AG09319 (cell line): ENCODE measurements at places on chromosomes 5 and 9.

DNA sequence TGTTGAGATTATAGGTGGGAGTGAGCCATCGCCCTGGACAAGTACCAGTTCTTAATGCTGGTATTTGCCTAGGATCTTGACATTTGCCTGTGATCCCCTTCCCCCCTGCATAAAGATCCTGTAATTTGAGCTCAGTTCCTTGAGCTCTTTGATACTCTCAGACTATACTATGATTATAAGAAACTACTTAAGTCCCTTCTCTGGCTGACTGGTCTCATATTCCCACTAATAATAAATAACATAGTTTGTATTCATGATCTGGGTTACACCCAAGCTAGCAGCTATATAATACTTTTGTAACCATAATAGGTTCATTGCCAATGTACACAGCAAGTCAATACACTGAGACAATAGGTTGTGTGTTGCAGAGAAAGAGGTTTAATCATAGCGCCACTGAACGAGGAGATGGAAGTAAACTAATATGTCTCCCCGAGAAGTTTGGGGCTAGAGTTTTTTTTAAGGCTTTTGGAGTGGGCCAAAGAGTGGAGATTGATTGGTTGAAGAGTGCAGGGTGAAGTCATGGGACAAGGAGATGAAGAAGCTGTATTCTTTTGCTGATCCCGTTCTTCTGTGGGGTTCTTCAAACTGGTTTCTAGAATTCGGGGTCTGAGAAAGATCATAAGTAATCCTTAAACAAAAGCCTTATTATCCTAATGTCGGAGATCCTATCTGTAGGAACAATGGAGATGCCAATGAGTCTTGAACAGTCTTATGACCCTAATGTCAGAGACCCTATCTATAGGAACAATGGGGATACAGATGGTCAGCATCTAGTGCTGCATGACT is 20.7 kb upstream of the SHOC1 start:
- no peak for DNase-seq

DNA sequence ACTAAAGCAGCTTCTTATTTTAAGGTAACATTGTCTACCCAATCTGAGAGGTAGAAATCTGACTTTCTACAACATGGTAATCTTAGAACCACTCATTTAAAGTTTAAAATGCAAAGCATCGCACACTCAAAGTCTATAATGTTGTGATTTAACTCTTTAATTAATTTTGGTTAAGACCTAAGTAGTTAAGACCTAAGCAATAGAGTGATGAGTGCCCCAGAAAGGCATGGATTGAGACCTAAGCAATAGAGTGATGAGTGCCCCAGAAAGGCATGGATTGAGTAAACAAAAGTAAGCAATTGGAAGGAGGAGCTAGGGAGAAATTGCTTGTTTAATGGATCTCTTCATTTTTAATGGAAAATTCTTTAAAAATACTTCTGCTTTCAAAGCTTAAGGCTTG is 86.8 kb downstream of the NLN start:
- peak; percentile 11 for DNase-seq

GRCh38 chr5:40436535-40437237 is 243.0 kb upstream of the PTGER4 start:
- DNase-seq: no peak

DNA sequence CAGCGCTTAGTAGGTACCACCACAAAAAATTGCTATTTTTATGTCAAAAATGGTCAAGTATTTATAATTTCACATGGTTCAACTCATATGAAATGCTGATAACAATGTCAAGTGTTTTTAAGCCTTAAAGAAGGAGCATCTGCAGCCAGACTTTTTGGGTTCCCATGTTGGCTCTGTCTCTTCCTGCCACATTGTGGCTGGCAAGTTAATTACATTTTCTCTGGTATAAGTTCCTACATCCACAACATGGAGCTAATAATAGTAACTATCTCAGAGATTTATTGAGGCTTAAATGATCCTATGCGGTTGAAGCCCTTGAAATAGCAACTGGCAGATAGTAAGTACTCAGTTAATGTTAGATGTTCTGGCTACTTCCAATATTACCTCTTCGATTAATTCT is 5.4 kb downstream of the ATP10B start:
- no peak for DNase-seq

GRCh38 chr5:146291421-146292074 is 47.1 kb upstream of the POU4F3 start:
- DNase-seq: no peak

GRCh38 chr5:176849611-176850227 is 39.4 kb downstream of the UNC5A start:
- no peak for DNase-seq

DNA sequence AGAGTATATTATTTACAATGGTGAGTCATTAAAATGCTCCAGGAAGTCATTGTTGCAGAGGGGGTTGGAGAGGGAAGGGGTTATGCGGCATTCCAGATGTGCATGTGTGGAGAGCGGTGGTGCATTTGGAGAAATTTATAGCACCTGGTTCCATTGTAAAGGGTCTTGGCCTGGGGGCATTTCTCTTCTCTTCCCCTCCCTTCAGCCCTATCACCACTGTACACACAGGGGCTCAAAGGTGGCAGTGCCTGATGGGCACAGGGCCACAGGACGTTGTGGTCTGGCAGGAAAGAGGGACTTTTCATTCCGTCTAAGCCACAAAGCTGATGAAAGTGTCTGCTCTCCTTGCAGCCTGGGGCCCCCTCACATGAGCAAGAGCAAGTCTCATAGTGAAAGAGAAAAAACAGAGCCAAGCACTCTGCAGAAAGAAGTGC is 442.4 kb upstream of the ZNF462 start:
- peak; percentile 19 for DNase-seq

DNA sequence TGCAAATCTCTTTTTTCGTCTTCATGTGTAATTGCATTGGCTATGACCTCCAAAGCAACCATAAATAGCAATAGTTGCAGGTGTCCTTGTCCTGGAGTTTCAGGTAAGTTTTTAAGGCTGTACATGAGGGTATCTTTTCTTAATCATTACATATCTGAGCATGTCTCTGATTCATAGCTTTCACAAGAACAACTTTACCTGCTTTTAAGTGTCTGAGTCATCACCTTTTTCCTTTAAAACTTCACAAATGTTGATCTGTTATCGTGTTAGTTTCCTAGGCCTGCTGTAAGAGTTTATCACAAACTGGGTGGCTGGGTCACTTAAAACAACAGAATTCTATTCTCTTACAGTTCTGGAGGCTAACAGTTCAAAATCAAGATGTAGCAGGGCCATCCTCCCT is 13.8 kb downstream of the GARNL3 start:
- DNase-seq: no peak

- no peak for DNase-seq
These were observed 111.9 kb upstream of the TARS1 start for GRCh38 chr5:33328818-33329217.

DNA sequence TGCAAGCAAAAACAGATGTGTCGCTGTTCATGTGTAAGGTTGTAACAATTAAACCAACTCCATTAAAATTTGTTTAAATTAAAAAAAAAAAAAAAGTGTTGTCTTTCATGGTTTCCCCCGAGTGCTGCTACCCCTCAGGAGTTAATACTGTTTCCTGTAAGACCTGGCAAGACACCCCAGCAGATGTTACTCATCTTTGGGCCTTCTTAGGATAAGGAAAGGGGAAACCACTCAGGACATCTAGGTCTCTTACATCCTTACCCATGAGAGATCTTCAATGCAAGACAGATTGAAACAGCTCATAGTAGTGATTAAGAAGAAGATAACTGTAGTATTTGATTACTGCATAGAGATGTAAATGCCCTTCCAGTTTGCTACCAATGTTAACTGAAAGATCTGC is 33.5 kb upstream of the F2R start:
- no peak for DNase-seq

DNA sequence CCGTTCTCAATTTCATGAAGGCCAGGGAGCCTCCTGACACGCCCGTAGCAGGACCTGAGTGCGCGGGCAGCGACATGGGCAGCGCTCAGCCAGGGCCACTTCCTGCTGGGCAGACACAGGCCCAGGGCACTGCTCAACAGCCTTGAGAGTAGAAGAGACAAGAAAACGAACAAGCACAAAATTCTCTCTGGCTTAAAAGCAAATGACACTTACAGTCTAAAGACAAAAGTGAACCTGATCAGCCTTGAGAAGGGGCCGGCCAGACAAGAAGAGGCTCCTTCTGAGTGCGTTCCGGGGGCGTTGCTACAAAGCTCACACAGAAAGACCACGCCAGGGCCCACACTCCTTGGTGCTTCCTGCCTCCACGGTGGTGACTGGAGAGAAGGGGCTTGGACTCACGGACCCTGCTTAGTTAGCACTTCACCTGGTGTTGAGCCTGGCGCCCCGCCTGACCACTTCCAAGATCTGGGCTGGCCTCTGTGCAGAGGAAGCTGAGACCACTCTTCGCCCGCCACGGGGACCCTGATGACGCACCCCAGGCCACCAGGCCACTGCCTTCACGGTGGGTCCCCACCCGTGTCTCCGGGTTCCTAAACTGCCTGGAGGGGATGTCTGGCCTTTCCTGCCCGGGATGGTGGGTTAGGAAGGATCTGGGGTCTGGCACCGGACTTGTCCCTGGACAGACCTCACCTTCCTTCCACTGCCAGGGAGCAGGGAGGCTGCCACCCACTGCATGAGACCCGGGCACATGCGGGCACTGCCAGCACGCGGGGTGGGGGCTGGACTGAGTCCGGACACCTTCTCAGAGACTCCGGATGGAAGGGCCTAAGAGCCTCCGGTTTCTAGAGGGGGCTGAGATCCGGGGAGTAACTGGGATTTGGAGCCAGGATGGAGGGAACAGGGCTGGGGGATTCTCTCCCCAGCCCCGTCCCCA is 1.3 kb downstream of the SLC12A7 start:
- no peak for DNase-seq

DNA sequence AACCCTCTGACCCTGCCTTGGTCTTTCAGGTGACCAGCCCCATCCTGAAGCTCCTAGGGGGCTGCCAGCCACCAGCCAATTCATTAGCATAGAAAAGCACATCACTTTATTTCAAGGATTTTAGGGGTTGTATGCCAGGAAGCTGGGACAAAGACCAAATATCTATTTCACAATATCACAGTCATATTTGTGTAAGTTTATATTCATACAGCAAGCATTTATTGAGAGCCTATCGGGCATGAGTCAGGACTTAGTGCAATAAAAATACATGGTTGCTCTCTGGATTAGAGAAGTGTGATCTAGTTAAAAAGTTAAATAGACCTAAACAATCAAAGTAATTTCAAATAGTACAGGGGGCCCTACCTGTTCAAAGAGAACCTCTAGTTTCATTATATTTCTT is 113.8 kb downstream of the ERCC6L2 start:
- DNase-seq: no peak

DNA sequence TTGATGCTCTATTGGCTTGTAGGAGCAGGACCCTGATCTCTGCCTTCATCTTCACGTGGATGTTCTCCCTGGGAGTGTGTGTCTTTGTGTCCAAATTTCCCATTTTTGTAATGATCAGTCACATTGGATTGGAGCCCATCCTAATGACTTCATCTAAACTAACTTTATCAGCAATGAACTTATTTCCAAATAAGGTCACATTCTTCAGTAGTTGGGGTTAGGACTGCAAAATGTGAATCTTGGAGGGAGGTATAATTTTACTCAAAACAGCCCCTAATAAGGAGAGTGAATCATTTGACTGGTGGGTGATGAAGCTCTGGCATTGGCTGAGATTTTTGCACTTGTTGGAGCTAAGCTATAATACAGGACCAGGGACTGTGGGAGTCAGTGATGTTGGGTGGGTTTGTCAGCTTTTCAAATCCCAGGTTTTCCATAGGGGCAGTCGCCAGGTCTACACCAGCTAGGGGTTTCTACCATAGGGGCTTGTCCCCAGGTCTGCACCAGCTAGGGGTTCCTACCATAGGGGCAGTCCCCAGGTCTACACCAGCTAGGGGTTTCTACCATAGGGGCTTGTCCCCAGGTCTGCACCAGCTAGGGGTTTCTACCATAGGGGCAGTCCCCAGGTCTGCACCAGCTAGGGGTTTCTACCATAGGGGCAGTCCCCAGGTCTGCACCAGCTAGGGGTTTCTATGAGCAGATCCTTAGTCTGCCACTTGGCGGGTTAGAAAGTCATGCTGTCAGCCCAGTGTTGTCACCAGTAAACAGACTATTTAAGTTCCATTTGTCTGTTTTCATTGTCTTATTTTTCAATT is 382.6 kb upstream of the DAP start:
- no peak for DNase-seq

- DNase-seq: peak; percentile 47
These were observed 68.9 kb downstream of the WDR41 start for GRCh38 chr5:77423022-77423750.

DNA sequence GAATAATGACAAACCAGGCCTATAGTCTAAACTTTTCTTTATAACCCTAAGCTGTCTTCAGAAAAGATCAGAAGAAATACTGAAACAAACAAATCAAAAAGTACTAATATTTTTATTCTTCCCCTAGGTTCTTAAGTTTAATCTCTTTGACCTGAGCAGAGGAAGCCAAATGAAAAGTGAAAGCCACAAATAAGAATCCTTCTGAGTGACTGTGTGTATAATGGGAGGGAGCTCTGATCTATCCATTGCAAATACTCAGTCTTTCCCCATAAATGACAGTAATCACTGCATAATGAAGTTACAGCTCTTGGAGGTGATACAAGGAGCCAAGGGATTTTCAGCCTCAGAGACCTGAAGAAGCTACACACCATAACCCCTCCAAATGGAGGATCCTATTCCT is 126.9 kb upstream of the ATP10B start:
- no peak for DNase-seq

GRCh38 chr9:125889112-125889475 is 141.9 kb downstream of the PBX3 start:
- DNase-seq: no peak

GRCh38 chr9:134502266-134502791 is 139.3 kb upstream of the COL5A1 start:
- DNase-seq: no peak

DNA sequence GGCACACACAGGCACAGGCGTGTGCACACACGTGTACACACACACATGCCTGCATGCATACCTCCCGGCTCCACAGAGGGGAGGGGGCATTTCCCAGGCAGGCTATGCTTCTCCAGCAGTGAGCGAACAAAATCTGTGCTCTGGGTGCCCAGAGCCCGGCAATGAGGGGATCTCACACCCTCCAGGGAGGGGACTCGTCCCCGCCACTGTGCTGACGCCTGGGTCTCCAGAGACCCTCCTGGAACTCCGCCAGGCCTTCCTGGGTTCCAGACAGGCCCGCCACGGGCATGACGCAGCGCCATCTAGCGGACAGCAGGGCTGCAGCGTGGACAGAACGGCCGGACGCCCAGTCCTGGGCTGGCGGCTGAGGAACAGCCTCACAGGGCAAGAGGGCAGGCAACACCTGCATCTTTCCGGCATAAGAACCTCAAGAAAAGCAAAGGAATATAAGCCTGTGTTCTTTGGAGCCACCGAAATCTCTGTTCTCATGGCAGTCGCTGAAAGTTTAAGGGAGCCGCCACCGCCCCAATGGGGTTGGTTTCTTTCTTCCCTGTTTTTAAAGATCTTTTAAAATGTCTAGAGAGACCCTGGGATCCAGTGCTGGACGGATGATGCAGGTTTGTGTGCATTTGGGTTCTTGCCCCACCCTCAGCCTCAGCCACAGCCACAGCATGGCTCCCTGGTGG is 135.6 kb upstream of the PPP1R26 start:
- no peak for DNase-seq
